ENCODE measurements at places on chromosomes 13 and 19. TPM values are rescaled to one million over a fixed set of nuclear protein-coding genes. Genes with fewer than 3 reads are reported as not detected.

Gene ZNF730
- total RNA-seq = 30.2 TPM

Gene DAND5
- not detected for total RNA-seq

Gene ZNF208
- total RNA-seq = 11.8 TPM

Gene FGF22
- total RNA-seq = 0.69 TPM

Gene COL4A1
- total RNA-seq = 91.6 TPM

Gene TIMM13
- total RNA-seq = 23.1 TPM

Gene GADD45B
- total RNA-seq = 5.5 TPM

Gene FAAP24
- total RNA-seq = 1.4 TPM

Gene ZSWIM9
- 3.7 TPM for total RNA-seq

Gene ZNF580
- 6.9 TPM for total RNA-seq

Gene HSPB6
- 0.23 TPM for total RNA-seq

Gene FBXO27
- total RNA-seq = 10.4 TPM

Gene ZNF625
- total RNA-seq = 24.5 TPM

Gene IGFL1
- not detected for total RNA-seq

Gene PROZ
- total RNA-seq = not detected

All from diencephalon (tissue), 1 donor.